ENCODE measurements at places on chromosomes 4 and X.
A peak's percentile ranks its signal among the peaks of the same experiment; 100 is the strongest.

DNA sequence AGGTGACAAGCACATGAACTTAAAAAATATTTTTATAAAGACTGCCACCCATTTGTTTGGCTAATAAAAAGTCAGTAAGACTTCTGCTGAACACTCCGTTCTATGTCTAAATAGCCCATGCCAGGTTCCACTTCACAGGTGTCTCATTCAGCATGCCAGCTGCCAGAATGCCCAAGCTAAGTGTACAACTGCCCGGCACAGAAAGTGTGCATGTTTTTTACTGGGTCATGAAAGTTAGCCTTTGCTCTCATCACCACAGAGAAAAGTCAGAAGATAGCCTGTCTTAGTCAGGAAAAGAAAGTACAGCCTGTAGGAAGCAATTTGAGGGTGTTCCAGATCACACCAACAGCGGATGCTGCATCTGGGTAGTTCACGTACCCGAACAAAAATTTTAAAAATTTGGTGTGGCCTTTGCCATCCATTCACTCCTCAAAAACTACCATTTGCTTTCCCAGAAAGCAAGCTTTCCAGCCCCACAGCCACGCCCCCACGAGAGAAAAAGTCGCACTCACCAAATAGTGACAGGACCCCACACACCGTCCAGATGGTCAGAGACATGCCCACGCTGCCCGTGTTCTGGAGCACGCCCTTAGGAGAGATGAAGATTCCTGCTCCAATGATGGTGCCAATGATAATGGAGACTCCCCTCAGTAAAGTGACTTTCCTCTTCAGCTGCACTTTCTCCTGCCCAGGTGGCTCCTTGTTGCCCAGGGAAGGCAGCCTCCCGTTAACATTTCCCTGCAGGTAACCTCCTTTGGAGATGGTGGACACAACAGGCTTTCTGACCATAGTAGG is 671 bp downstream of the SLC7A11 start:
- no peak for DNase-seq
- H3K36me3 ChIP-seq, result no peaks in the 10 kb centered on the region
- H3K27ac ChIP-seq, result no peak overlapping the region
- H3K27me3 ChIP-seq, result no peaks in the 10 kb centered on the region

- DNase-seq, result no peak
- no peaks in the 10 kb centered on the region for H3K27me3 ChIP-seq
- H3K4me1 ChIP-seq, result peaks cover 24% of the 10 kb centered on the region
- H3K27ac ChIP-seq, result peak overlapping the region; percentile 92
- no peaks in the 10 kb centered on the region for H3K36me3 ChIP-seq
Observed at GRCh38 chr4:67700116-67700737, 728 bp downstream of the UBA6 start.

DNA sequence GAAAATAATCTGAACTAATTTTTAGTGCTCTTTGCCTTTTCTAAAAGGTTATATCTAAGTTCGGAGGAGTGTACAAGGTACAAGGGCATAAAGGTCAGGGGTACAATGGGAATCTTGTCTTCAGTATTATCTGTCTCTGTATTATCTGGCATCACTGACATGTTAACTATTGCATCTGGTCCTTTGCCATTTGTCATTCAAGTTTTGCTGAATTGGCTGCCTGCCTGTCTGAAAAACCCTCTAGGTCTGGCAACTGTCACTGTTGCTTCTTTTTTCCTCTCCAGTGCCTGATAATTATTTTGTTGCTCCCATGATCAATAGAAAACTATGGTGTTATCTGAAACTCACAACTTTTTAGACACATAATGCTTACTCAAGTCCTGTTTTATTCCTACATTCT is 112.5 kb upstream of the STK26 start:
- no peaks in the 10 kb centered on the region for H3K27me3 ChIP-seq
- H3K36me3 ChIP-seq, result no peaks in the 10 kb centered on the region
- H3K4me3 ChIP-seq, result no peak overlapping the region

- no peaks in the 10 kb centered on the region for H3K27me3 ChIP-seq
- H3K4me3 ChIP-seq, result no peak overlapping the region
Observed at GRCh38 chr4:89382439-89382838, 74.8 kb upstream of the GPRIN3 start.

DNA sequence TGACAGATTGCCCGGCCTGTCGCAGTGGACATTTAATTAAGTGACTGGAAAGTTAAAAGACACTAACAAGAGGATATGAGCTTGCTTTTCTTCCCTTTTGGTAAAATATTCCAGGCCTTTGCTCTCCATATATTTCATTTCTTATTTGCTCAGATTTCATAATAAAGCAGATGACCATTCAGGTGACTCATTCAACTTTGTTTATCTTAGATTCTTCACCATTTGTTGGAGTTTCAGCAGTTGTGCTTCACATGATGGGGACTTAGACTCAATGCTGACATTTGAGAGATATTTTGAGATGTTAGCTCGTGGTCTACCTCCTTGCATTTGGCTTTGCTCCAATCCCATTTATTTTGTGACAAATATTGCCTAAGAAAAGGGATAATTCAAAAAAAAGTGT is 312.2 kb downstream of the ARHGAP24 start:
- peaks cover 32% of the 10 kb centered on the region for H3K4me1 ChIP-seq
- no peak overlapping the region for H3K4me3 ChIP-seq
- no peaks in the 10 kb centered on the region for H3K36me3 ChIP-seq
- no peak for DNase-seq
- H3K27ac ChIP-seq, result peak overlapping the region; percentile 27
- H3K27me3 ChIP-seq, result no peaks in the 10 kb centered on the region

GRCh38 chrX:49186125-49187027 is at the start of gene PRICKLE3:
PRICKLE3 (minus strand) TSS chrX:49186373; CDS start chrX:49186297, 76 bp downstream.
- no peaks in the 10 kb centered on the region for H3K27me3 ChIP-seq
- H3K4me3 ChIP-seq, result peak within 1 kb of the TSS; percentile 52
- peak within 1 kb of the TSS; percentile 76 for H3K27ac ChIP-seq
- no peak for DNase-seq
- H3K4me1 ChIP-seq, result peaks cover 22% of the 10 kb centered on the region
- no peaks in the 10 kb centered on the region for H3K36me3 ChIP-seq

- H3K27ac ChIP-seq, result no peak overlapping the region
- no peak overlapping the region for H3K4me3 ChIP-seq
- DNase-seq, result no peak
- no peaks in the 10 kb centered on the region for H3K27me3 ChIP-seq
- no peaks in the 10 kb centered on the region for H3K4me1 ChIP-seq
Observed at GRCh38 chr4:65310586-65310985, 359.7 kb downstream of the EPHA5 start.

DNA sequence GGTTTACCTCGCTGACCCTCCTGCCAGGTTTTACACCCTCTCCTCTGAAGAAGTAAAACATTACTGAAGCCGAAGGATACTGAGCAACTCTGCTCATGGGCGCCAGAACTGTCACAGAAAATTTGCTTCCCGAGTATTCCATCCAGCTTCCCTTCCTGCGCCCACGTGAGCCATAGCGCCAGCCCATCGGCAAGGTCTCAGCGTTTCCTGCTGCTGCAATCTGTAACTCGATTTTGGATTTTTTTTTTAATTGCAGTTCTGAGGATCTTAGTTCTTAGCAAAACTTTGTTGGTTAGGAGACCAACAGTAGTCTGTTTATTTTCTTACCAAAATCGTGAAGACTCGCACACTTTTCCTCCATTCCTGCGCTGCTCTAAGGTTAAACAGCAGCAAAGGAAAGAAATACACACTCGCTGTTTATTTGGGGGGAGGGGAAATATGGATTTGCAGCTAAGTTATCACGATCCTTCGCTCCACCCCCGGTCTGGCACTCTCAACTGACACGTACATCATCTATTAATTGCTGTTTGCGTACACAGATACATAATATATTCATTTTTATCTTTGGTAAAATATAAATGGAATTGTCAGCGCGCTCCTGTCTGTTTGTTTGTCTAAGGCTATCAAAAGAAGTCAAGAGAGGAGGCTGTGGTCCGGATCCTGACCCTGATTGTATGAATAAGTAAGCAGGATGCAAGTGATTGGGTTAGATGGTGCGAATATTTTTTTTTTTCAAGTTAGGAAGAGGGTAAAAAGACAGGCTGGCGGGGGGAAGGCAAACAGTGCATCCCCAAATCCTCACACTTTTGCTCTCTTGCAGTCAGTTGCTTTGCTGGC is at the start of gene TLL1:
TSS of gene TLL1 (plus strand) at position 777 of the 837 bp plus-strand sequence. CDS start 668 bp downstream, outside the sequence.
- H3K4me1 ChIP-seq, result peaks cover 20% of the 10 kb centered on the region
- no peak for DNase-seq
- peaks cover 6% of the 10 kb centered on the region for H3K27me3 ChIP-seq
- peak within 1 kb of the TSS; percentile 40 for H3K4me3 ChIP-seq
- peak within 1 kb of the TSS; percentile 49 for H3K27ac ChIP-seq
- H3K36me3 ChIP-seq, result no peaks in the 10 kb centered on the region

DNA sequence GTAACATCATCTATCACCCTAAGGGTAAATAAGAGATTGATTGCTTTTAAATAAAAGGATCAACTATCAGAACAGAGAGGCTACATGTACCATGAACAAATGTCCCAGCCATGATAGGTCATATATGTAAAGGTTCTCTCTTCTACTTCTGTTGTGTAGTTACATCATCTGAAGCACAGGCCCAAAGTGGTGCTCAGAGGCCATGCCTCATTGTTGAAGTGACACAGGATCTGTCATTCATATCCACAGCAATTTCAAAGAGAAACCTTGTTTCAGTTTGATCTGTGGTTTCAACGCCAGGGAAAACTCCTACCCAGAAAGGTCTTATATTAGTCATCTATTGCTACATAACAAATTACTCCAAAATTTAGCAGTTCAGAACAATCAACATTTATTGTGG is 269.2 kb upstream of the MAOA start:
- no peaks in the 10 kb centered on the region for H3K36me3 ChIP-seq
- H3K27ac ChIP-seq, result no peak overlapping the region
- H3K4me3 ChIP-seq, result no peak overlapping the region
- H3K27me3 ChIP-seq, result no peaks in the 10 kb centered on the region
- no peaks in the 10 kb centered on the region for H3K4me1 ChIP-seq

GRCh38 chr4:17510582-17510981 is 1.3 kb downstream of the QDPR start:
- no peaks in the 10 kb centered on the region for H3K27me3 ChIP-seq
- H3K27ac ChIP-seq, result no peak overlapping the region
- no peak for DNase-seq
- H3K4me1 ChIP-seq, result peaks cover 18% of the 10 kb centered on the region
- H3K36me3 ChIP-seq, result no peaks in the 10 kb centered on the region
- peak overlapping the region; percentile 81 for H3K4me3 ChIP-seq

GRCh38 chrX:7253565-7253964 is 105.6 kb upstream of the PUDP start:
- no peak overlapping the region for H3K27ac ChIP-seq
- no peaks in the 10 kb centered on the region for H3K27me3 ChIP-seq
- no peak for DNase-seq
- no peaks in the 10 kb centered on the region for H3K4me1 ChIP-seq

DNA sequence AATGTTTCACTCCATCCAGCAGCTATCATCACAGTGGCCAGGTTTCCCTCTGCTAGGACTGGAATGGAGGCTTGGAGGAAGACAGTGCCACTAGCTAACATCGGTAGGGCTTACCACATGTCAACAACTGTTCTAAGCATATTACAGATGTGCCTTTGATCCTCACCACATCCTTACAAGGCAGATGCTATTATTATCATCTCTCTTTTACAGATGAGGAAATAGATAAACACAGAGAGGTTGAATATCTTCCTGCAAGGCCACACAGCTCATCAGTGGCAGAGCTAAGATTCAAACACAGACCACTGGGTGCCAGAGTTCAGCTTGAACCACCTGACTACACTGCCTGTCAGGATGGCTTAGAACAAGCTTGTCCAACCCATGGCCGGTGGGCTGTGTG is 47.4 kb downstream of the MAMLD1 start:
- DNase-seq, result no peak
- H3K27ac ChIP-seq, result no peak overlapping the region
- no peak overlapping the region for H3K4me3 ChIP-seq
- no peaks in the 10 kb centered on the region for H3K27me3 ChIP-seq

DNA sequence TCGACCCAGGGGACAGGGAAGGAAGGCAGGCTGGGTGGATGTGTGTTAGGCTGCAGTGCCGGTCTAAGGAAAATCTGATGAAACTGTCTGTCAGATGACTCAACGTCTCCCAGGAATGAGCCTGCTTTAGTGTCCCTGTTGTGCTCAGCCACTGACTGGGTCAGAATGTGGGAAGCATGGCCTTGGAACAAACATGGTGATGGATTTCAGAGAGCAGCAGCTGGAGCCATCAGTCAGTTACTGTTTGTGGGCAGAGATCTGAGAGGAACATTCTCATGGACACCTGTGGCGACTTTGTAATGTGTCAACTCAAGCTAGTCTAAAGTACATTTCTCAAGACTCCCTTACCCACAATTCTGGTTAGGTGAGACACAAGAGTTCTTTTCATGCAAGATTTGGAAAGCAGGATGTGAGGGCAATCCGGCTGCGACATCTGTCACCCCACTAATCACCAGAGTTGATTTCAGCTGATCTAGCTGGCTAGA is 63.2 kb downstream of the ANAPC10 start:
- H3K4me1 ChIP-seq, result no peaks in the 10 kb centered on the region
- H3K4me3 ChIP-seq, result no peak overlapping the region
- no peaks in the 10 kb centered on the region for H3K27me3 ChIP-seq
- H3K27ac ChIP-seq, result no peak overlapping the region
- no peak for DNase-seq

DNA sequence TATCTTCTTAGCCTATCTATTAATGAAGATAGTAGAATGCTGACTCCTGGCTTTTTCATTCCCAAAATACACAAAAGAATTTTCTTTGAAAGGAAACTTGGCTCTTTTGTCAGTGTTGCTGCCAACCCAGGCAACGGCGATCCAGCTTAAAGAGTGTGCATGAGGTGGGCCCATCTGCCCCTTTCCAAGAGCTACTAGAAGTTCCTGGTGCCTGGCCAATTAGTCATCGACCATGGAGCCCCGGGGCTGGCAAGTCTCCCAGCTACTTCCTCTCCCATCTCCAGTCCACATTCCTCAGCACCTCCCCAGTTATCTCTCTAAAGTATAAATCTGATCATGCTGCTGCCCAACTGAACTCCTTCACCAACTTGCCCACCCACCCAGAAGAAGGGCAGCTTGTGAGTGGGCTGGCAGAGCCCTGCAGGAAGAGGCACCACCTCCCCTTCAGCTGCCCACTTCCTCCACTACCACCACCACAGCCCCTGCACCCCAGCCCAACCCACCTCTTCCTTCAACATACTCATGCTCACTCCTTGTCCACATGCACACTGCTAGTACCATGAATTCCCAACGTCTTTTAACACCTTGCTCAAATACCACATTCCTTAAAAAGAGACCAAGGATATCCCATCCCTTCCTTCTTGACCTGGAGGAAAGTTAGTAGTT is 158.2 kb upstream of the MAP3K15 start:
- H3K4me1 ChIP-seq, result no peaks in the 10 kb centered on the region
- no peaks in the 10 kb centered on the region for H3K27me3 ChIP-seq
- DNase-seq, result no peak
- H3K27ac ChIP-seq, result no peak overlapping the region
- H3K36me3 ChIP-seq, result no peaks in the 10 kb centered on the region

- no peaks in the 10 kb centered on the region for H3K27me3 ChIP-seq
- no peaks in the 10 kb centered on the region for H3K36me3 ChIP-seq
- H3K4me3 ChIP-seq, result no peak overlapping the region
- peaks cover 18% of the 10 kb centered on the region for H3K4me1 ChIP-seq
- H3K27ac ChIP-seq, result no peak overlapping the region
- DNase-seq, result no peak
Observed at GRCh38 chr4:155774033-155774432, 15.2 kb downstream of the GUCY1B1 start.

- DNase-seq, result no peak
- H3K4me3 ChIP-seq, result no peak overlapping the region
- H3K27ac ChIP-seq, result no peak overlapping the region
- no peaks in the 10 kb centered on the region for H3K27me3 ChIP-seq
Observed at GRCh38 chr4:107541511-107541910, 178.5 kb downstream of the PAPSS1 start.

GRCh38 chr4:151691639-151692442 is 69.0 kb downstream of the GATB start:
- H3K4me1 ChIP-seq, result peaks cover 44% of the 10 kb centered on the region
- H3K36me3 ChIP-seq, result no peaks in the 10 kb centered on the region
- no peaks in the 10 kb centered on the region for H3K27me3 ChIP-seq
- H3K4me3 ChIP-seq, result no peak overlapping the region
- no peak overlapping the region for H3K27ac ChIP-seq
- DNase-seq, result no peak

Measured in vagina (tissue), 2 donors.